ENCODE measurements at places on chromosomes 1 and 21.

DNA sequence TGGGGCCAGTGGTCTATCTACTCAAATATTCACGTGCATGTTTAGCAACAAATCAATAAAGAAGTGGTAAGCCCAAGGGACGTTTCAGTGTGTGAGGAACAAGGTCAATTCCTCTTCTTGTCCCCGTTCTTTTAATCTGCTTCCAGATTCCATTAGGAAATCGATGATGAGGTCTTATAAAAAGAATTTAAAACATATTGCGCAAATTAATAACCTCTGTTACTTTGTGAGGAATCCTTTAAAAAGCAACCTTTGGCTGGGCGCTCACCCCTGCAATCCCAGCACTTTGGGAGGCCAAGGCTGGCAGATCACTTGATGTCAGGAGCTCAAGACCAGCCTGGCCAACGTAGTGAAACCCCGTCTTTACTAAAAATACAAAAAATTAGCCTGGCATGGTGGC, 113.0 kb upstream of the TMPRSS2 start:
- DNase-seq = no peak

- DNase-seq = no peak
Measured at GRCh38 chr1:159778266-159778665, 2.5 kb upstream of the DUSP23 start.

DNA sequence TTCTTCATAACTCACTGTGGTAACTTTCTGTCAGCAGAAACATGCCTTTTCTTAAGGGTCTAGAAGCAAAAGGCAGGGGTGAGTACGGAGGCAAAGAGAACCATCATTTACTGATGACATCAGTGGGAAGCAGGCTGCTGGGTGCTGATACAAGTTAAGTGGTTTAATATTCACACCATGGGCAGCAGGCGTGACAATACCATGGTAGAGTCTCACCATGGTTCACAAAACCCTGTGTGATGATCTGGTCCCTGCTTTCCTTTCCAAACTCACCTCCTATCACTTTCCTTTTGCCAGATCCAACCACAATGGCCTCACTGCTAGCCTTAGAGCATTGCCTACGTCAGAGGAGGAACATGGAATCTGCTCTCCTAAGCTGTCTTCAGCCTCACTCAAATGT, 8.7 kb downstream of the MAB21L3 start:
- no peak for DNase-seq

- DNase-seq = no peak
Measured at GRCh38 chr21:39763272-39763970, 18.4 kb downstream of the IGSF5 start.

DNA sequence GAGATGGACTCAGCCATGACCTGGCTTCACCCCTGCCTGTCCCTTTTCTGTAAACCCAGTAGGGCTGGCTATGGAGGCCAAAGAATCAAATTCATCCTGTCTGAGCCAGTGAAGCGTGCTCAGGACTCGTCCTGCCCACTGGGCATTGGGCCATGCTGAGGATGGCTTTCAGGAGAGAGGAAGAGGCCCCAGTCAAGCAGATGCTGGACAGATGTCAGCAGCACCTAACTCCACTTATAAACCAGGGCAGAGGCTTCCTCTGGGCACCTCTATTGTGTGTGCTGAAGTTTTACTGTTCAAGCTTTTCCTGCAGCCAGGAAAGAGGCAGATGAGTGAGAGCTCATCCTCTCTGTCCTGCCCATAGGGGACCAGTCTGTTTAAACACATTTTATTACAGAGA, 97.4 kb upstream of the GCLM start:
- DNase-seq = no peak

GRCh38 chr21:43331962-43332828, 94.7 kb downstream of the SIK1 start:
- no peak for DNase-seq

- peak; percentile 55 for DNase-seq
Measured at GRCh38 chr1:83761167-83762038, 237.5 kb downstream of the TTLL7 start.

GRCh38 chr1:19049128-19049768, 92.8 kb upstream of the IFFO2 start:
- DNase-seq = no peak

DNA sequence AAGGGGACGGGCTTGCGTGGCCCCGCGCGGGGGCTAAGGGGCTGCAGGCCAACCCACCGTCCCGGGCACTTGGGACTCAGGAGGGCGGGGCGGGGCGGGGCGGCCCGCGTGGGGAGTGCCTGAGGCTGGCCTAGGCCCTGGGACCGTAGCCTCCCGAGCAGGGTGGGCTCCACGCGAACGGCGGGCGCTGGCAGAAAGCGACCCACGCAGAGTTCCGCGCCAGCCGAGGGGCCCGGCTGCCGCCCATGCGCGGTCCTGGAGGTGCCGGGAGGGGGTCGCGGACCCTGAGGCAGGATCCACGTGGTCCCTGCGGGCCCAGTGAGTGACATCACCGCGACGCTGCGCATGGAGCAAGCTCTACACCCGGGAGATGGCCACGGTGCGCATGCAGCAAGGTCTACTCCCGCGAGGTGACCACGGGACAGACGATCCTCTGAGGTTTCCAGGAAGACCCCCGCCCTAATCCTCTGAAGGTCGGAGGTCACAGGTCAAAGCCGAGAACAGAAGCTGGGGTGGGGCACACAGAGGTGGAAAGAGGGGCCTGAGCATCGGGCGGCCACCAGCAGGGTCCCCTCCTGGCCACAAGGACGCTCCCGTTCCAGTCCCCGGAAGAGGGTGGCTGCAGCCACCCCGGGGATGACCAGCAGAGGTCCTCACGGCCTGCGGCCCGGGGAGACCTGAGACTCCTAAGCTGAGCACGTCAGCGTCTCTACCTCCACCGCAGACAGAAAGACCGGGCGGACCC, 13.5 kb upstream of the SLC19A1 start:
- DNase-seq = no peak

GRCh38 chr1:198776602-198777029, 137.8 kb downstream of the PTPRC start:
- no peak for DNase-seq

DNA sequence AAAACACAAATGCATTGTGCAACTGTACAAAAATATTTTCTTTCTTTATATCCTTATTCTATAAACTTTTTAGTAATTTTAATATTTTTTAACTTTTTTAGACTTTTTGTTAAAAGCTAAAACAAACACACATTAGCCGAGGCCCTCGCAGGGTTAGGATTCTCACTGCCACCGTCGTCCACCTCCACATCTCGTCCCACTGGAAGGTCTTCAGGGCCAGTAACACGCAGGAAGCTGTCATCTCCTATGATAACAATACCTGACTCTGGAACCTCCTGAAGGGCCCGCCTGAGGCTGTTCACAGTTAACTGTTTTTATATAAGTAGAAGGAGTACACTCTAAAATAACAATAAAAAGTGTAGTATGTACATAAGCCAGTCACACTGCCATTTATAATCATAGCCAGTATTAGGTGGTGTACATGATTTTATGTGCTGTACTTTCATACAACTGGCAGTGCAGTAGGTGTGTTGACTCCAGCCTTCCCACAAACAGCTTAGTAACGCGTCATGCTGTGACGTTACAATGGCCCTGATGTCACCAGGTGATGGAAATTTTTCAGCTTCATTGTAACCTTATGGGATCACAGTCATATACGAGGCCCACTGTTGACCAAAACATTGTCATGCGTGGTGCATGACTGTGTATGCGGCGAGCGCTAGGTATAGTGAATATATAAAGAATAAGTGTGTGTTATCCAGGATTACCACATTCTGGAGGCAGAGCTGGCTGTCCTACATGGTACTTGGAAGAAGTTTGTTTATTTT, 8.8 kb downstream of the TFF2 start:
- no peak for DNase-seq

- DNase-seq = no peak
Measured at GRCh38 chr1:171805395-171806115, 24.1 kb downstream of the METTL13 start.

Data from NCI-H2081 treated with DMSO at 0.1 percent for 48 hours (cell line).